ENCODE measurements at places on chromosomes 2 and 18. TPM values are rescaled to one million over a fixed set of nuclear protein-coding genes. Genes with fewer than 3 reads are reported as not detected.

DNA sequence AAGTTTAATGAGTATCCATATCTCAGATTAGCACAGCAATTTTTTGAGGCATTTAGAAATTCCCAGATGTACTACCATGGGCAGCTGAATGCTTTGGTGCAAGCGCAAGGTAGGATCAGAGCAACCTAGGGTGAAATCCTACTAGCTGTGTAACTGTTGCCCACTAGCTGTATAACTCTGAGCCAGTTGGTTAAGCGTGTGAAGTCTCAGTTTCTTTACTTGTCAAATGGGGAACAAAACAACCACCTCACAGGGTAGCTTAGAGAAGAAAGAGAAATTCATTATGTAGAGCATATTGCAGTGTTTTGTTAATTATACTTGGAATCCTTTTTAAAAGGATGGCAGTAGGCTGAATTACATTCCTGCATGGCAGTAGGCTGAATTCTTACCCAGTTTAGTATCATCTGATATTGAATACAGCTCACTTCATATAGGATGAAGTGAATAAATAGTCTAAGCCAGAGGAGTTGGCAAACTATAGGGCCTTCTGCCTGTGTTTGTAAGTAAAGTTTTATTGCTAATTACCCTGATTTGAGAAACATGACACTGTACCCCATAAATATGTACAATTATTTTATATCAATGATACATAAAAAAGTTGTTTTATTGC, 180.7 kb downstream of the PLCL1 start:
- DNase-seq = no peak

DNA sequence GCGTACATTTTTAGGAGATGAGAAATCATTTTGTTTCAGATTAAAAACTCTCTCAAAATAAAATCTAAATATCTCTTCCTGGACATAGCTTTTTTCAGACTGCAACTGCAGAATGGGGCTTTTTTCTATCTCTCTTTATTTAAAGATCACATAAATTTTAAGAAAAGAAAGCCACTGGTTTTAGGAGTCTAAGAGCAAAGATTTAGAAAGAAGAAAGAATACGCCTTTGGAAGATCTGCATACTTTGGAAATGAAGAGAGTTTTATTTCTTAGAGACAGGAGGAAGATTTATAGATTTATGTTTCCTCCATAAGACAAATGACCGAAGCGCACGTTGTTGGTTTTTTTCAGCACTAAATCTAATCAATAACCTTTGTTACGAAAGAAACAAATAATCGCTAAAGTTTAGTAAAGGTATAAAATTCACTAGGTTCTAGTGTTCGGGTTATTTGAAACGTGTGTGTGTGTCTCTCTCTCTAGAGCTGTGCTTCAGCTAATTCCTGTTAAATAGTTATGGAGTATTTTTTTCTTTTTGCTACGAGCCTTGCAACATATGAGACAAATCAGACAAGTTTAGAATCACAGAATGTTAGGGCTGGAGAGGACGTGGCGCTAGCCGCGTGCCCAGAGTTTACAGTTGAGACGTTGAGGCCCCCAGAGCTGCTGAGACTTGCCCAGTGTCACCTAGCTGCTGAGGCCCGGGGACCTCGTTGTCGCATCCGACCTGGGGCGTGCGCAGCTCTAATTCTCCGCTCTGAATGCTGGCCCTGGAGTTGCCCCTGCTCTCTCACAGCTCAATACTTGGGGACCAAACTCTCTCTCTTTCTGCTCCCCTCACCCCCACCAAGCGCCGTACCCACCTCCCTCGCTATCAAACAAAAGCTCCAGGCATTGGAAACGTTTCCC, 69.9 kb downstream of the CTAGE1 start:
- DNase-seq = no peak

- no peak for DNase-seq
Observed at GRCh38 chr2:10171006-10171800, 48.7 kb downstream of the RRM2 start.

GRCh38 chr2:176039375-176039774, 37.3 kb upstream of the LNPK start:
- no peak for DNase-seq

- DNase-seq = no peak
Observed at GRCh38 chr2:110777531-110778311, 45.3 kb downstream of the ACOXL start.

DNA sequence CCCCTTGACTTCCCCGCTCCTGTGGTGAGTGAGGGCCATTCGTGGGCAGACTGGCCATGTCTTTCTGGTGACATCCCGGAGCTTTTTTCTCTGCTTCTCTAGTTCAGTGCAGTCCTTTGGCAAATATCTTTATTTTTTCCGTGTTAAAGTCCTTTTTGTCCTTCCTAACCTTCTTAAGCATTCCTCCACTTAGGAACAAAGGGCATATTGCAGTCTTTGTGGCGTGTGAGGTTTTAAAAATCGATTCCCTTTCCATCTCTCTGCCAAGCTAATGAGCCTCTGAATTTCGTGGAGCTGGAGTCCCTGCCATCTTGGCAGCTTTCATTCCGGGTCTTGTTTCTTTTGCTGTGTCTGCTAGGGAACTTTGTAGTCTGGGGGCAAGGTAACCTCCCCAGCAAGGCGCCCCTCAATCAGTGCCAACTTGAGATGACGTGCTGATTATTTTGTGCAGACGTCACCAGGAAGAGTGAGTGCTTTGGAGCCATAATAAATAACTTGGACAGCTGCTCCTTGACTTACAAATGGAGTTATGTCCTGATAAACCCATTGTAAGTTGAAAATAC, 5.1 kb downstream of the CNNM3 start:
- DNase-seq = no peak

- no peak for DNase-seq
Observed at GRCh38 chr2:45275242-45275805, 266.1 kb upstream of the SIX2 start.

DNA sequence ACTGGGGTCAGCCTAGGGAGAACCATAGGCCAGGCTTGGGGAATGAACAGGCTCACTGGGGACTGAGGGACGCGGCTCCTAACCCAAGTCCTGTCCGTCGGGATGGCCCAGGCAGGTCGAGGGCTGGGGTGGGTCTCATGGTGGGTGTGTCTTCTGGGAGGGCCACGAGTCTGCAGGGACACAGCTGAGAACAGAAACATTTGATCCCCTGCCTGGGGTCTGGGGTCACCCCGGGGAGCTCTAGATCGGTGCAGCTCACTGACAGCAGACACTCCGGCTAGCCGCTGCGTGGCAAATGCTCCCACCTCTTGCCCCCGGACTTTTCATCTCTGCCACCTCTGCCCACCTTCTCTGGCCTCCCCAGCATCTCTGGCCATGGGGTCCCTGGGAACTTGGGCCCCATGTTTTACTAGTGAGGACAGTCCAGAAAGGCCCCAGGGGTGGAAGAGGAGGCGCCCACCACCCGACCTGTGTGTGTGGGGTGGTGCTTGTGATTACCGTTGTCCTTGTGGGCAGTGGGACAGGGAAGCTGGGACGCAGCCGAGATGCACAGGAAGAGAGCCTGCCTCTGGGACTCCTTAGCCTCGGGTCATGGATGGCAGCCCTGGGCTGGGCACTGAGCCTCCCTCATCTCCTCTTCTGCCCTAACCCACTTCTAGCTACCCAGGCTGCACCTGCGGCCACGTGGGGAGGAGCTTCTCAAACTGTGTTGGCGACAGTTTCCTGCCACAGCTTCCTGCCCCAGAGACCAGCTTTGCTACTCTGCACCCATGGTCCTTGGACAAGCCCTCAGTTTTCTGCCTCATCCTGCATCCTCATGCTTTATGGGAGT, 4.9 kb downstream of the ZAP70 start:
- no peak for DNase-seq

- no peak for DNase-seq
Observed at GRCh38 chr18:54351186-54351585, 6.5 kb downstream of the STARD6 start.

DNA sequence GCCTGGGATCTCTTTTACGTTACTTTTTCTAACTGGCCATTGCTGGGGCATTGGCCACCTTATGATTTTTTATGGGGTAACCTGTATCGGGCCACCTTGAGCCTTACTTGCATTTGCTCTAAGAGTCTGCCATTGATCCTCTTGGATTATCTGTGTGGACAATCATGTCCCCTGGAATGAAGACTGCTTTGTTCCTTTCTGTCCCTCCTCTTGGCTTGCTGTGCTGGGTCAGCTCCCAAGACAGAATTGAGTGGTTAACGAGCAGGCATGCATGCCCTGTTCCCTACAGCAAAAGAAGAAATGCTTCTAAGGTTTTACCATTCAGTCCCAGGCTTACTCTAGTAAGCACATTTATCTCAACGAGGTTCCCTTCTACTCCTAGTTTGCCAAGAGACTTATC, 46.3 kb downstream of the MAL start:
- no peak for DNase-seq

SLC4A5 gene
- 1.2 TPM for total RNA-seq

Data from frontal cortex (tissue), 4 donors.